ENCODE measurements at places on chromosomes 7 and 10.

DNA sequence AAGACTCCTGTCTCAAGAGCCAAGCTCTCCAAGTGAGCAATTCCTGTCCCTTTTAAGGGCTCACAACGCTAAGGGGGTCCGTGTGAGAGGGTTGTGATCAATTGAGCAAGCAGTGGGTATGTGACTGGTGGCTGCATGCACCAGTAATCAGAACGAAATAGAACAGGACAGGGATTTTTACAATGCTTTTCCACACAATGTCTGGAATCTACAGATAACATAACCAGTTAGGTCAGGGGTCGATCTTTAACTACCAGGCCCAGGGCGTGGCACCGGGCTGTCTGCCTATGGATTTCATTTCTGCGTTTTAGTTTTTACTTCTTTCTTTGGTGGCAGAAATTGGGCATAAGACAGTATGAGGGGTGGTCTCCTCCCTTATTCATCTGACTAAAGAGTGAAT is 54.9 kb upstream of the SP4 start:
- no peak for DNase-seq

DNA sequence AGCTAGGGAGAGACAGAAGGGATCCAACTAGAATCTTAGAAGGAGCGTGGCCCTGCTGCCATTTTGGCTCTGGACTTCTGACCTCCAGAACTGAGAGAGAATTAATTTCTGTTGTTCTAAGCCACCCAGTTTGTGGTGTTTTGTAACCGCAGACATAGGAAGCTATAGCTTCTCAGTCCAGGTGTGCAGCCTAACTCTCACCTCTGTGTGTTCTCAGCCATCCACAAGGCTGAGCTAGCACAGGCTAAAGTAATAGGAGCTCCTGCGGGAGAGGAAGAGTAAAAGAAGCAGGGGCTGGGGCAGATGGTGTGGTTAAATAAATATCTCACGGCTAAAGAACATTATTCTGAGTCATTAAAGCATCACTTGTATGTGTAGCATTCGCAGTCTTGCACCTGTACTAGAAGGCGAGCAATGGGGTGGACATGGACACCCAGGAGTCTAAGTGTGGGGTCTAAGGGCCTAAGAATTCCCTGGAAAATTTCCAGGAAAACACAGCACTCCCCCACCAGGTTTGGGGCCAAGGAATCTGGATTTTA is 94.1 kb downstream of the AOAH start:
- no peak for DNase-seq

GRCh38 chr10:88205842-88206446 is 342.5 kb downstream of the PTEN start:
- DNase-seq = no peak

- DNase-seq = no peak
Observed at GRCh38 chr7:157908006-157908782, 571.4 kb downstream of the DNAJB6 start.

DNA sequence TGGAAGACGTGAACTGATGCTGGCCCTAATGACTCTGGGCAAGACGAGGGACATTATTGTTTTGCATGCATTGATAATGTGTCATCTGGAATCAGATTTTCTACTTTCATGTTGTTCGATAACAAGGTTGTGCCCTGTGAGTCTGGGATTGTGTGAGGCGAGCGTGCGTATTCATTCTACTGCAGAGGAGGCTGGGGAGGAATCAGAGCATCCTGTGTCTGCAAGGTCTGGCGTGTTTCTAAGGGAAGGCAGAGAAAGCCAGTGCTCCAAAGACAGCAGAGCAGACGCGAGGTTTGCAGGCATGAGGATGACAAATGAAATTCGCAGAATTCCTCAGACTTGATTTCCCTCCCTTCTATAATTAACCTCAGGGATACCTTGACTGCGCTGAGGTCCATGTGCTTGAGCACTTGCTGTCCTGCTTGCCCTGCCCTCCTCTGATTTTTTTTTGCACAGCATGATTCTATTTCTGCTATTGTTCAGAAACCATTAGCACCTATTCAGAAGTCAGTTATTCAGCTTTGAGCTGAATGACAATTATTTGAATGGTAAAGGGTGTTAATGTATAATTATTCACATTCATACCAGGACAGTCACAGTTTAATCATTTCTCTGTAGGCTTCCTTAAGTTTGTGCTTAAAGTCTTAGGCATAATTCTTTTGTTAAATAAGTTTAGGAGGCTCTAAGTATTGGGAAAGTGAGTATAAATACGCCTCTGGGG is 233.6 kb downstream of the EBF3 start:
- no peak for DNase-seq

DNA sequence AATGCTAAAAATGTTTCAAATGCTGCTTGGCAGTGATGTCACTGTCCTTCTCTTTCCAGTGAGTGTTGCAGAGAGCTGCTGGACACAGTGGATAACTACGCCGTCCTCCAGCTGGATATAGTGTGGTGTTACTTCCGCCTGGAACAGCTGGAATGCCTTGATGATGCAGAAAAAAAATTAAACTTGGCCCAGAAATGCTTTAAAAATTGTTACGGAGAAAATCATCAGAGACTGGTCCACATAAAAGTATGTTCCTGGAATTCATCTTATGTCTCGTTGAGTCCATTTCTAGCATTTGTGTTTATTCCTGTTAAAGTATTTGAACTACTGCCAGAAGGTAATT is 25.2 kb downstream of the NUB1 start:
- peak; percentile 70 for DNase-seq

- no peak for DNase-seq
Observed at GRCh38 chr10:89095701-89096391, 105.2 kb downstream of the FAS start.

DNA sequence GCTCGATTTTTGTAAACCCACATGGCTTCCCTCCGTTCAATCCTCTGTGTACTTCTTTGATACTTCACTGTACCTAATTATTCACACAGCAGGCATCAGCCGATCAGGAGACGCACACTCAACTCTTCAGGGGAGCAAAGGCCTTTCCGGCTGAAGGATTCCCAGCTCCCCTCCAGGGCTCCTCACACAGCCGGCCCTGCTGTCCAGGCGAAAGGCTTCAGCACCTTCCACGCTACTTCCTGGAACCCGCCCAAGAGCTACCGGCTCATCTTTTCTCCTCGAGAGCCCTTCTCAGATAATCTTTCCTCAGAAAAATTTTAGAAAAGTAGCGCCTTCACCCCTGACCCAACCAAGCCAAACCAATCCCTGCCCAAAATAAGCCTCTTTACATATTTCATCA is 270.4 kb downstream of the ZMYND11 start:
- no peak for DNase-seq

- DNase-seq = no peak
Observed at GRCh38 chr10:71238626-71239025, 26.3 kb downstream of the UNC5B start.

DNA sequence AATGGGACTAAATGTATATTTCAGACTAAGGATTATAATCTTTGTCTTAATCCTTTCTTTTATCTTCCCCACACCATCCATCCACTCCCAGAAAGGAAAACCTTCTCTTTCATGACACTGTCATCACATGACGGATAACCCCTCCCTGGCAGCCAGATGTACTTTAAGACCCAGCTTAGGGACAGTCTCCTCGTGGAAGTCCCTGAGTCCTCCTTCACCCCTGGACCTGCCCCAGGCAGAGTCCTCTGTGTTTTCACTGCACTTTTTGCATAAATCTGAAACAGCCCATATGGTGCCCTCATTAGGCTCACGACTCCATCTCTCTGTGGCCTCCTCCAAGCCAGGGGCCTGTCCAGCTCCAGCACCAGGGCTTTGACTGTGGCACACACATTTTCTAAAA is 16.0 kb downstream of the NRAP start:
- DNase-seq = no peak

GRCh38 chr7:115210552-115210951 is 288.7 kb downstream of the MDFIC start:
- no peak for DNase-seq

DNA sequence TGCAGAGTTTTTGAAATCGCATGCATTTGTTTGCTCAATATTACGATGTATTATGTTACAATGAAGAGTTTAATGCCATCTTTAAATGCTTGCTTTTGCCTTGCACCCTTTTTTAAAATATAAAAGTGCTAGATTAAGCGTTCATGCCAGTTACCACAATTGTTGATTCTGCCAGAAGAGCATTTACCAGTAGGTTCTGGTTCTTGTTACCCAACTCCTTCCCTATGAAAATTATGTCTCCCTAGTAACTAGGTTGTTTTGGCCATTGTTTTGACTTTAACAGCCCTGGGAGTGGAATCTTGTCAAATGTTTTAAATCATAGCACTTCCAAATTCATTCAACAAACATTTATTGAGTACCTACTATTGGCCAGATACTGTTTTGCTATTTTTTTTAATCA is 32.8 kb upstream of the CDK14 start:
- DNase-seq = no peak

- DNase-seq = no peak
Observed at GRCh38 chr10:15254808-15255648, 86.5 kb upstream of the NMT2 start.

GRCh38 chr10:3666525-3667302 is 118.3 kb downstream of the KLF6 start:
- no peak for DNase-seq

- no peak for DNase-seq
Observed at GRCh38 chr10:94639902-94640301, 43.6 kb upstream of the CYP2C18 start.

All from HFFc6 (cell line).